Naive thymus-derived CD8-positive, alpha-beta T cell (primary cell): ENCODE measurements at places on chromosomes 12 and 14. TPM values are rescaled to one million over a fixed set of nuclear protein-coding genes. Genes with fewer than 3 reads are reported as not detected.

Gene NR4A1
- total RNA-seq = 2.4 TPM

Gene KRT1
- total RNA-seq = not detected

Gene CCDC184
- not detected for total RNA-seq

Gene MUCL1
- total RNA-seq = not detected

Gene LRRC10
- not detected for total RNA-seq

Gene LRP1-AS
- total RNA-seq = not detected

Gene ACSM4
- not detected for total RNA-seq

Gene EFCAB11
- total RNA-seq = 2.4 TPM

Gene KCTD10
- 25.8 TPM for total RNA-seq

DNA sequence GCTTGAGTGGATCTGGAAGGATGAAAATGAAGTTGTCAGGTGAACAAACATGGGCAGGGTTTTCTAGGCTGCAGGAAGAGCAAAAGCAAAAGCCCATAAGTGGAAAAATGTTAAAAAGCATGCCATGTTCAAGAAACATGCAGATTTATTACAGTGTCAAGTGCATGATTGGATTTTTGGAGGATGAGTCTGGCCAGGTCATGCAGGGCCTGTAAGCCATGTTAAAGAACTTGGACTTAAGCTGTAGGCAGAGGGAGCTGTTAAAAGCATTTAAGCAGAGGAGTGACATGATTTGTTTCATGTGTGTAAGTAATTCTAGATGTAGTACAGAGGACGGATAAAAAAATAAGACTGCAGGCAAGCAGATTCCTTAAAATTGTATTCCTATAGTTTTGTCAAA lies 16.3 kb upstream of the SINHCAF start:
- H3K27ac ChIP-seq = no peak overlapping the region
- no peaks in the 10 kb centered on the region for H3K4me1 ChIP-seq
- H3K4me3 ChIP-seq = no peak overlapping the region
- H3K36me3 ChIP-seq = no peaks in the 10 kb centered on the region
- H3K27me3 ChIP-seq = no peaks in the 10 kb centered on the region

GRCh38 chr12:106582641-106583230 lies at the start of gene RFX4:
RFX4 (plus strand) TSS chr12:106583004; CDS start chr12:106583321, 317 bp downstream.
- H3K27me3 ChIP-seq = peaks cover 55% of the 10 kb centered on the region
- H3K27ac ChIP-seq = no peak within 1 kb of the TSS
- peaks cover 5% of the 10 kb centered on the region for H3K36me3 ChIP-seq
- H3K4me1 ChIP-seq = peaks cover 49% of the 10 kb centered on the region

- H3K4me1 ChIP-seq = peaks cover 3% of the 10 kb centered on the region
- H3K4me3 ChIP-seq = no peak overlapping the region
- H3K27ac ChIP-seq = no peak overlapping the region
- DNase-seq = no peak
These were observed 32.0 kb downstream of the ITGA7 start for GRCh38 chr12:55675666-55676065.

DNA sequence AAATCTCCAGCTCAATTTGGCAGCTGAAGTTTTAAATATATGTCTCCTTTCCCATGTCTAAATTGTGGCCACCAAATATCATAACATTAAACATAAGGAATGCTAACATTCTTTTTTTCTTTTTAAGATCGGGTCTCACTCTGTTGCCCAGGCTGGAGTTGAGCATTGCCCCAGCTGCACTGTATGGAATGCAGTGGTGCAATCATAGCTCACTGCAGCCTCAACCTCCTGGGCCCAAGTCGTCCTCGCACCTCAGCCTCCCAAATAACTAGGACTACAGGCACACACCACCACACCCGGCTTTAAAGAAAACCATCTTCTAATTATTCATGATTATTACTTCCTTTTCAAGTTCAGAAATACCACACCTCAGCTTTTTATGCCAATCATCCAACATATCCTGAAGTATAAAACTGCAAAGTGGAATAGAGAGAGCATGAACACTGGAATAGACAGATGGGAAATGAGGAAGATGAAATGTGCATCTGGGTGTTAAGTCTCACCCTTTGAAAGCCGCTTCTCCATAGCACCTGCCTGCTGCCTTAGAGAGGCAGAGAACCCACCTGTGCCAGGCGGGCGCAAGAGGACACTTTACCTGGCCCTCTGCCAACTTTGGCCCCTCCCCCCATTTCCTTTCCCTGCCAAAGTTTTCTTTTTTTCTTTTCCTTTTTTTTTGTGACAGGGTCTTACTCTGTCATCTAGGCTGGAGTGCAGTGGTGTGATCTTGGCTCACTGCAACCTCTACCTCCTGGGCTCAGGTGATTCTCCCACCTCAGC lies 2.8 kb upstream of the EML1 start:
- H3K27me3 ChIP-seq = peaks cover 3% of the 10 kb centered on the region
- DNase-seq = no peak
- H3K27ac ChIP-seq = no peak overlapping the region
- no peaks in the 10 kb centered on the region for H3K36me3 ChIP-seq

DNA sequence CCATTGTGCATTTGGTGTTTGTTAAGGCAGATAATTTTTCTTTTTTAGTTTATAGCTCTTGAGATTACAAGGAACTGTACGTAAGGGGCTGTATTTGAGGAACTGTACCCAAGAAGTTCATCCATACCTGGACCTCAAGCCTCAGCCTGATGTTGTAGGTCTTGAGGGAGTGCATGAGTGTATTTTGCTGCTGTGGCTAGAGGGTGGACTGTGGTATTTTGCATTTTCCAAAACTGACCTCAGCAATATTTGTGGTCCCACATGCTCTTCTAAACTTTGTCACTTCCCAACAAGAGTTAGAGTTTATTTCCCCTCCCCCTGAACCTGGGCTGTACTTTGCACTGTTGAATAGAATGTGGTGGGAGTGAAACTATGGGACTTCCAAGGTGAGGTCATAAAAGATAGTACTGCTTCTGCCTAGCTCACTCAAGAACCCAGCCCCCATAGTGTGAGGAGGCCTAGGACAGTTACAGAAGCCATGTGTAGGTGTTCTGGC lies 42.2 kb upstream of the FBXO33 start:
- H3K36me3 ChIP-seq = peaks cover 7% of the 10 kb centered on the region
- H3K4me1 ChIP-seq = peaks cover 1% of the 10 kb centered on the region
- no peak overlapping the region for H3K27ac ChIP-seq
- H3K4me3 ChIP-seq = no peak overlapping the region
- no peaks in the 10 kb centered on the region for H3K27me3 ChIP-seq
- no peak for DNase-seq

DNA sequence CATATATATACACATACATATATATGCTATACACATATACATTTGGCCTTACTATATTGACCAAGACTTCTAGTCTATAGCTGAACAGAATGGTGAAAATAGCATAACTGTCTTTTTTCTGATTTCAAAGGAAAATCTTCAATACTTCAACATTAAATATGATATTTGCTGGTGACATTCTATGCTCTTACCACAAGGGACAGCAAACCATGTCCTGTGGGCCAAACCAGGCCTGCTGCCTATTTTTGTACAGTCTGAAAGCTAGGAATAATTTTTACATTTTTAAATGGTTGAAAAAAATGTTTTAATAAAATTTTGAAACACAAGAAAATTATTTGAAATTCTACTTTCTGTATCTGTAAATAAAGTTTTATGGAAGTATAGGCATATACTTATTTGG lies 63.6 kb downstream of the EML5 start:
- H3K4me3 ChIP-seq = no peak overlapping the region
- no peak for DNase-seq
- H3K27me3 ChIP-seq = no peaks in the 10 kb centered on the region
- peaks cover 13% of the 10 kb centered on the region for H3K36me3 ChIP-seq
- H3K4me1 ChIP-seq = no peaks in the 10 kb centered on the region

DNA sequence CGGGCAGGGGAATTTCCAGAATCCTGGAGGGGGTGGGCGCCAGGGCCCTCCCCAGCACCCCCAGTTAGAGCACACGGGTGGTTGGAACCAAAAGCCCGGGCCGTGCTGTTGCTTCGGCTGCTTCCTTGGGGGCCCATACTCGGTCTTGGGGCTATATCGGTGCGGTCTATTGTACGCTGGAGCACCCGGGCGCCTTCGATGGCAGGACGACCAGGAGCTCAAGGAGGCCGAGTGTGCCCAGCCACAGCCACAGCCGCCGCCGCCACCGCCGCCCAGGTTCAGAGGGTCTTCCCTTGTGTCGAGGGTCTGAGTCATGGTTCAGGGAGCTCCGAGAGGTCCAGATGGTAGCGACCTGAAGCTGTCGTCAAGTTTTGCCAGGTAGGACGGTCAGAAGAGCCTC lies 548 bp downstream of the CCER1 start:
- no peak for DNase-seq
- H3K27me3 ChIP-seq = peaks cover 2% of the 10 kb centered on the region
- no peak overlapping the region for H3K4me3 ChIP-seq
- H3K27ac ChIP-seq = no peak overlapping the region
- H3K36me3 ChIP-seq = no peaks in the 10 kb centered on the region
